Lung (tissue), 17 donors: ENCODE measurements at places on chromosomes 6 and 20. TPM values are rescaled to one million over a fixed set of nuclear protein-coding genes. Genes with fewer than 3 reads are reported as not detected.

DNA sequence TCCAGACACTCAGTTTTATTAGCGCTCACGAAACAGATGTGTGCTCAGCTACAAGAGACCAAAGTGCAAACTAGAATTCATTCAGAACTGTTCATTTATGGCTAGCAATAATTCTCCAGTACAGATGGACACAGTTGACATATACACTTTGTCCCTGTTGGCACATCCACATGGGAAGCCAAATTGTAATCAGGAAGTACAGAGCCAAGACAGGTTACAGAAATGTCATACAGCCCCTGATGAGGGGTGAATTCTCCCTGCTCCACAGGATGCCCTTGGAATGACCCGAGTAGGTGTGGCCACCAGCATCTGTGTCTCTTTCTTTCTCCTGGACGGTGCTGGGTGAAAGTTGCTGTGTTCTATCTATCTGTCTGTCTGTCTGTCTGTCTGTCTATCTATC, 7.6 kb downstream of the DHX35 start:
- DNase-seq: peak; percentile 28

GRCh38 chr6:157570104-157570503, 189.1 kb downstream of the ZDHHC14 start:
- no peak for DNase-seq

- no peak for DNase-seq
These were observed 11.1 kb upstream of the HMGA1 start for GRCh38 chr6:34225551-34225950.

DNA sequence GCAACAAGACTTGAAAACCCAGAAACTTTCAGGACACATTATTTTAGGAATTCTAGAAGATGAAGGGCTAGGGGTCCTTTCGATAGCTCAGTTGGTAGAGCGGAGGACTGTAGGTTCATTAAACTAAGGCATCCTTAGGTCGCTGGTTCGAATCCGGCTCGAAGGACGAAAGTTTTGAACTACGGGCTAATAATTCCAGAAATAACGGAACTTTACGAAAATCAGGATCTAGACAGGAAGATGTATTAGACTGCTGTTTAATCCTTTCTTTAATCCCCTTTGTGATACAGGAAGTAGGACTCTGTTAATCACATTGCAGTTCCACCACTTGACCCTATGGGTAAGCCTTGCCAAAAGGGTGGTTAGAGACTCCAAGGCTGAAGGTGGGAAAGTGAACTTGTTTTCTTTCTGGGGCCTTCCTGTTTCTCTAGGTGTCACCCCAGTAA, 21.2 kb upstream of the ABT1 start:
- no peak for DNase-seq

Gene CAGE1
- polyA plus RNA-seq: not detected

GRCh38 chr20:18001131-18001921, 32.5 kb downstream of the MGME1 start:
- no peak for DNase-seq

Gene GPX5
- polyA plus RNA-seq: not detected

DNA sequence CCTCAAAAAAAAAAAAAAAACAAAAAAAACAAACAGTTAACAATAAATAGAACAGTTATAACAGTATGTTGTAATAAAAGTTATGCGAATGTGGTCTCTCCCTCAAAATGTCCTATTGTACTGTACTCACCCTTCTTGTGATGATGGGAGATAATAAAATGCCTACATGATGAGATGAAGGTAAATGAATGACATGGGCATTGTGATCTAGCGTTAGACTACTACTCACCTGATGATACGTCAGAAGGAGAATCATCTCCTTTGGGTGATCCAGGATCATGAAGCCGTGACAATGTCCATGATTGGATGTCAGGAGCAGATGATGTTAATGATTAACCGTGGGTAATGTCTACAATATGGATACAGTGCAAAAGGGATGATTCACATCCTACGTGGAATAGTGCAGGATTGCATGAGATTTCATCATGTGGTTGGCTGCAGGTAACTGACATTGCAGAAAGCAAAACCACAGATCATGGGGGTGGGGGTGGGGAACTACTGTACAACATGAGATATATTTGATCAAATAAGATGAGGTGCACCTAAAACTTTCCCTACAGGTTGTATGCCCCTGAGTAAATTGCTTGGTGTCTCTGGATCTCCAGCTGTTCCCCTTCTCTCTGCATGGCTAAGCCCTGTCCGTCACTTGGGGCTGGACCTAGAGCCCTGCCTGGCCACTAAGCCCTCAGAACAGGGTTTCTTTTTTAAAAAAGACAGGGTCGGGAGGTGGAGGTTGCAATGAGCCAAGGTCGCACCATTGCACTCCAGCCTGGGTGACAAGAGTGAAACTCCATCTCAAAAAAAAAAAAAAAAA, 6.2 kb upstream of the RBCK1 start:
- no peak for DNase-seq

GRCh38 chr20:2296524-2297356, 939 bp downstream of the TGM3 start:
- DNase-seq: no peak

Gene TRIM15
- polyA plus RNA-seq: 0.06 TPM

- no peak for DNase-seq
These were observed 36.4 kb downstream of the EIF2S2 start for GRCh38 chr20:34075647-34076046.

DNA sequence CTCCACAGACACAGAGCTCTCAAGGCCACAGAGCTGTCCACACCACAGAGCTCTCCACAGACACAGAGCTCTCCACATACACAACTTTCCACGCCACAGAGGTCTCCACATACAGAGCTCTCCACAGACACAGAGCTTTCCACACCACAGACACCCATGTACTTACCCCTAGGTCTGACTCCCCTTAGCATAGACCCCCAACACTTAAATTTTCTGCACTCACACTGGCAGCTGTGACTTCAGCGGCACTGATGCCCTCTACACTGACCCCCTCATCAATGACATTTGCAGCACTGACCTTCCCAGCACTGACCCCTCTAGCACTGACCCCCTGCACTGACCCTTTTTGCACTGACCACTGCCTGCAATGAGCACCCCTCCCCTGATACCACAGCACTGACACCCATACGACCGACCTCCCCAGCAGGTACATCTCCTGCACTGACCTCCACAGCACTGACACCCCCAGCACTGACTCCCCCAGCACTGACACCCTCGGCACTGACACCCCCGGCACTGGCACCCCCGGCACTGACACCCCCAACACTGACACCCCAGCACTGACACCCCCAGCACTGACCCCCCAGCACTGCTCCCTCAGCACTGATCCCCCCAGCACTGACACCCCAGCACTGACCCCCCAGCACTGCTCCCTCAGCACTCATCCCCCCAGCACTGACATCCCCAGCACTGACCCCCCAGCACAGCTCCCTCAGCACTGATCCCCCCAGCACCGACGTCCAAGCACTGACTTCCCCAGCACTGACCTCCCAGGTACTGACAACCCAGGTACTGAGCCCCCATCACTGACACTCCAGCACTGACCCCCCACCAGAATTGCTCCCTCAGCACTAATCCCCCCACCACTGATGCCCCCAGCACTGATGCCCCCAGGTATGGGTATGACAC, 56.5 kb downstream of the ERMARD start:
- no peak for DNase-seq

GRCh38 chr6:7976485-7977056, 66.0 kb upstream of the TXNDC5 start:
- no peak for DNase-seq

Gene CNKSR3
- polyA plus RNA-seq: 13.0 TPM

GRCh38 chr6:103198386-103198785, 1661.3 kb downstream of the HACE1 start:
- peak; percentile 13 for DNase-seq

GRCh38 chr6:41801380-41801779, 13.9 kb downstream of the TOMM6 start:
- DNase-seq: no peak

GRCh38 chr6:40854592-40854991, 184.4 kb downstream of the UNC5CL start:
- DNase-seq: no peak

- DNase-seq: peak; percentile 18
These were observed 5.6 kb upstream of the VNN2 start for GRCh38 chr6:132763269-132763668.

- DNase-seq: peak; percentile 13
These were observed 211.6 kb downstream of the ZDHHC14 start for GRCh38 chr6:157592541-157592940.

DNA sequence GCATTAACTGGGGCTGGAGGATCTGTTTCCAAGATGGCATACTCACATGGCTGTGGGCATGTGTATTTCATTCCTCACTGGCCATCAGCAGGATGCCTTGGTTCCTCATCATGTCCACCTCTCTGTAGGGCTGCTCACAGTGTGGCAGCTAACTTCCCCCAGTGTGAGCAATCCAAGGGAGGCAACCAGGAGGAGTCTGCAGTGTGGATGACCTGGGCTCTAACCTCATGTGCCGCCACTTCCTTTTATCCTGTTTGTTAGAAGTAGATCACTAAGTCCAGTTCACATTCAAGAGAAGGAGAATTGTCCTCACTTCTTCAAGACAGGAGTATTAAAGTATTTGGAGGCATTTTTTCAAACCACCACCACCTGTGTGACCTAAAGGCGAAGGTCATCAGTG, 54.4 kb downstream of the MTHFD1L start:
- DNase-seq: no peak

DNA sequence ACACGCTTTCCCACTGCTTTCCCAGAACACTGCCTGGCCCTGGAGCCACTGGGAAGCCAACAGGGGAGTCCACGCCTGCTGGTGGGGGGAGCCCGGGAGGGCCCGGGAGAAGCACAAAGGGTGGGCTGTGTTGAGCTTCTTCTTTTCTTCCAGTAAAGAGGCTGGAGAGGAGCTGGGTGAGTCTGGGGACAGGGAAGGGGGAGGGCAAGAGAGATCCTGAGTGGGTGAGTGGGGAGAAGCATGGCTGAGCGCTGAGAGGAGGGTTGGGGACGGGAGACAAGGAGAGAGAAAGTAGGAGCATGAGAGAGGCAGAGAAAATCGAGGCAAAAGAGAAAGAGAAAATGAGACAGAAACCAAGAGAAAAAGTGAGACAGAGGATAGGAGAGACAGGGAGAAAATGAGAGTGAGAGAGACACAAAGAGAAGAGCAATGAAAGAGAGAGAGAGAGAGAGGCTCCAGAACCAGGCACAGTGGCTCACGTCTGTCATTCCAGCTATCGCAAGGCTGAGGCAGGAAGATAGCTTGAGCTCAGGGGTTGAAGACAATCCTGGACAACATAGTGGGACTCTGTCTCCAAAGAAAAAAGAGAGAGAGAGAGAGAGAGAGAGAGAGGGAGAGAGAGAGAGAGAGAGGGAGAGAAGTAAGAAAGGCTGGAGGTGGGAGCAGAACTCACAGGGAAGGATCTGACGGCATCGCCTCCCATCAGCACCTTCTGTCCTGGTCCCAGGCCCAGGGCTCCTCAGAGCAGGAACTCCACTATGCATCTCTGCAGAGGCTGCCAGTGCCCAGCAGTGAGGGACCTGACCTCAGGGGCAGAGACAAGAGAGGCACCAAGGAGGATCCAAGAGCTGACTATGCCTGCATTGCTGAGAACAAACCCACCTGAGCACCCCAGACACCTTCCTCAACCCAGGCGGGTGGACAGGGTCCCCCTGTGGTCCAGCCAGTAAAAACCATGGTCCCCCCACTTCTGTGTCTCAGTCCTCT, 2.0 kb downstream of the LST1 start:
- DNase-seq: no peak

Gene CDS2
- polyA plus RNA-seq: 34.6 TPM

Gene FAM83C
- not detected for polyA plus RNA-seq

- DNase-seq: no peak
These were observed 41.2 kb upstream of the CHRNA4 start for GRCh38 chr20:63402181-63402859.

GRCh38 chr6:170260686-170261085, 30.2 kb downstream of the DLL1 start:
- no peak for DNase-seq

DNA sequence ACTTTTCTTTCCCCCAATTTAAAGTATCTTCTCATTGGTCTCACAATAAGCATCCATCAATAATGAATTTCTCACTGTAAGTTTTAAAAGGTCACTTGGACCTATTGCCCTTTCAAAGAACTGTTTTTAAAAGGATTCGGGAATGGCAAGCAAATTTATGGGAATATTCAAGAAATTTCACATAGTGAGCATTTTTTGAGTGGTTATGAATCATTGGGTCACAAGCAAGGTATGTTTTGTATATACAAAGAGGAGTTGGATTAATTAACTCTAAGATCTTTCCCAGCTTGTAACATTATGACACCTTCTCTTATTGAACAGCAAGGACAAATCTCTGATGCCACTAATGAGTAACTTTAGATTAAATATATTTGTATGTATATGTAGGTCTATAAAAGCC, 165.0 kb downstream of the MOXD1 start:
- DNase-seq: no peak

DNA sequence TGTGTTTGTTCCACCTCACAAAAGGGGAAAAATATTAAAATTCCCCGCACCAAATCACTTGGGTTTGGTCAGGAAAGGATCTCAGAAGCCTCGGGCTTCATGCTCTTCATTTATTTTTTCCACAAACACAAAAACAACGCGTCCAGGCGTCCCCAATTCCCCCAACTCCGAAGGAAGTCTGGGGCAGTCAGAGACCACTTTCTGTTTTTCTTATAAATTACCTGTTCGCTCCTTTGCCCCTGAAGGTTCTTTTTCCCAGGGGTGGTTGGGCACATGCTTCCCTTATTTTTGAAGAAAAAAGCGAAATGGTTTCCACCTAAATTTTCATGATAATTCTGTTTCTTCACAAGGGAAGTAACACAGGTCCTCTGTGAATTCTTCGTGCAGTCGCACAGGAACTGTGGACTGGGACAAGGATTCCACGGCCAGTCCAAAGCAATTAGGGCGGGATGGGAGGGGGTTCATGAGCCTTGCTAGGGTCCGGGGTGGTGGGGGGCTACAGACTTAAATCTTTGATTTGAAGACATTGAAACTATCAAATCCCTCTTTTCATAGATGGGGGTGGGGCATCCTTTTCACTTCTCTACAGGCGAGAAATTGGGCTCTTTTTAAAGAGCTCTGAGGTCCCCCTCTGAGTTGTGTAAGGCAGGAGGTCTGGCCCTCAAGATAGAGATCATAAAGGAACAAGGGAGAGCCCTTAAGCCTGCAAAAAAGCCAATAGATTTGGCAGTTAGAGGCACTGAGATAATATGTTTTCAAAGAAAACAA, 30.5 kb upstream of the HFE start:
- DNase-seq: peak; percentile 81

Gene ZSCAN16
- polyA plus RNA-seq: 10.2 TPM

Gene MOG
- polyA plus RNA-seq: not detected

GRCh38 chr6:88588938-88589337, 374.5 kb downstream of the RNGTT start:
- DNase-seq: peak; percentile 15

Gene HAO1
- not detected for polyA plus RNA-seq
